IMR-90 (cell line): ENCODE measurements at places on chromosomes 16 and 17. TPM values are rescaled to one million over a fixed set of nuclear protein-coding genes. Genes with fewer than 3 reads are reported as not detected.

GRCh38 chr17:4475463-4475862, 23.2 kb upstream of the SPNS2 start:
- peaks cover 37% of the 10 kb centered on the region for H3K27me3 ChIP-seq
- H3K36me3 ChIP-seq, result no peaks in the 10 kb centered on the region
- no peak for DNase-seq
- no peak overlapping the region for H3K27ac ChIP-seq
- no peaks in the 10 kb centered on the region for H3K4me1 ChIP-seq

GRCh38 chr16:53612003-53612402, 91.7 kb downstream of the RPGRIP1L start:
- no peak overlapping the region for H3K4me3 ChIP-seq
- no peaks in the 10 kb centered on the region for H3K27me3 ChIP-seq
- H3K27ac ChIP-seq, result no peak overlapping the region
- H3K36me3 ChIP-seq, result no peaks in the 10 kb centered on the region

DNA sequence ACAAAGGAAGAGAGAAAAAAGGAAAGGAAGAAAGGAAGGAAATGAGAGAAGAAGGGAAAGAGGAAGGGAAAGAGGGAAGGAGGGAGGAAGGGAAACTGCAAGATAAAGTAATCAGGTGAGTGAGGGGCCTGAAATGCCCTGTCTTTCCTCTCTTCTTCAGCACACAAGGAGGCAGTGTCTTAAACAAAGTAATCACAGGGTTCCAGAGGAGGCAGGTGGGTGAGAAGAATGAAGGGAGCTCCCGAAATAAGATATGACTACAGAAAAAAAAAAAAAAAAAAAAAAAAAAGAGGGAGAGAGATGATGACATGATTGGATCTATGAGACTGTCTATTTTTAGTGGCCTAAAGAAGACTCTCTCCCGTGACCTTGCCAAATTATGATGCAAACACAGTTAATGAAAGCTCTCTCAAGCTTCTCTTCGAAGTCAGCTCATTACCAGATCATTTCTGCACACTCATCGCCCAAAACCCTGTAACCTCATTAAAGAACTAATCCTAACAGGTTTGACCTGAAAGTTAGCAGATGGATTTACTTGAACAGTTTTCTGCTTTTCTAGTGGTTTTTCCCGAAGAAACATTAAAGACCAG, 53.6 kb downstream of the CDH11 start:
- peaks cover 39% of the 10 kb centered on the region for H3K4me1 ChIP-seq
- peak overlapping the region; percentile 52; the same call in 1 of the 2 replicates for H3K27ac ChIP-seq
- peak; percentile 78 for DNase-seq
- H3K27me3 ChIP-seq, result no peaks in the 10 kb centered on the region
- H3K4me3 ChIP-seq, result no peak overlapping the region

GRCh38 chr16:30087181-30087898, 4.4 kb downstream of the TBX6 start:
- H3K27ac ChIP-seq, result no peak overlapping the region
- peaks cover 3% of the 10 kb centered on the region; the same call in 1 of the 2 replicates for H3K4me1 ChIP-seq
- H3K4me3 ChIP-seq, result no peak overlapping the region
- DNase-seq, result no peak
- peaks cover 37% of the 10 kb centered on the region for H3K36me3 ChIP-seq
- H3K27me3 ChIP-seq, result no peaks in the 10 kb centered on the region

GRCh38 chr16:68493412-68494070, 45.2 kb upstream of the SMPD3 start:
- H3K27ac ChIP-seq, result no peak overlapping the region
- H3K4me1 ChIP-seq, result no peaks in the 10 kb centered on the region
- no peak for DNase-seq
- H3K27me3 ChIP-seq, result peaks cover 15% of the 10 kb centered on the region
- H3K4me3 ChIP-seq, result no peak overlapping the region

DNA sequence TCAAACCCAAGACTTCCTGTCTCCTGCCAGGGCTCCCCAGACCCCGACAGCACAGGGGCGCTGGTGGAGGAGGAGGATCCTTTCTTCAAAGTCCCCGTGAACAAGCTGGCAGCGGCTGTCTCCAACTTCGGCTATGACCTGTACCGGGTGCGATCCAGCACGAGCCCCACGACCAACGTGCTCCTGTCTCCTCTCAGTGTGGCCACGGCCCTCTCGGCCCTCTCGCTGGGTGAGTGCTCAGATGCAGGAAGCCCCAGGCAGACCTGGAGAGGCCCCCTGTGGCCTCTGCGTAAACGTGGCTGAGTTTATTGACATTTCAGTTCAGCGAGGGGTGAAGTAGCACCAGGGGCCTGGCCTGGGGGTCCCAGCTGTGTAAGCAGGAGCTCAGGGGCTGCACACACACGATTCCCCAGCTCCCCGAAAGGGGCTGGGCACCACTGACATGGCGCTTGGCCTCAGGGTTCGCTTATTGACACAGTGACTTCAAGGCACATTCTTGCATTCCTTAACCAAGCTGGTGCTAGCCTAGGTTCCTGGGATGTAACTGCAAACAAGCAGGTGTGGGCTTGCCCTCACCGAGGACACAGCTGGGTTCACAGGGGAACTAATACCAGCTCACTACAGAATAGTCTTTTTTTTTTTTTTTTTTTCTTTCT, 8.1 kb downstream of the SERPINF1 start:
- H3K36me3 ChIP-seq, result peaks cover 18% of the 10 kb centered on the region; the same call in 1 of the 2 replicates
- no peak overlapping the region for H3K27ac ChIP-seq
- no peak overlapping the region for H3K4me3 ChIP-seq
- H3K27me3 ChIP-seq, result no peaks in the 10 kb centered on the region
- peaks cover 4% of the 10 kb centered on the region for H3K4me1 ChIP-seq
- DNase-seq, result no peak

DNA sequence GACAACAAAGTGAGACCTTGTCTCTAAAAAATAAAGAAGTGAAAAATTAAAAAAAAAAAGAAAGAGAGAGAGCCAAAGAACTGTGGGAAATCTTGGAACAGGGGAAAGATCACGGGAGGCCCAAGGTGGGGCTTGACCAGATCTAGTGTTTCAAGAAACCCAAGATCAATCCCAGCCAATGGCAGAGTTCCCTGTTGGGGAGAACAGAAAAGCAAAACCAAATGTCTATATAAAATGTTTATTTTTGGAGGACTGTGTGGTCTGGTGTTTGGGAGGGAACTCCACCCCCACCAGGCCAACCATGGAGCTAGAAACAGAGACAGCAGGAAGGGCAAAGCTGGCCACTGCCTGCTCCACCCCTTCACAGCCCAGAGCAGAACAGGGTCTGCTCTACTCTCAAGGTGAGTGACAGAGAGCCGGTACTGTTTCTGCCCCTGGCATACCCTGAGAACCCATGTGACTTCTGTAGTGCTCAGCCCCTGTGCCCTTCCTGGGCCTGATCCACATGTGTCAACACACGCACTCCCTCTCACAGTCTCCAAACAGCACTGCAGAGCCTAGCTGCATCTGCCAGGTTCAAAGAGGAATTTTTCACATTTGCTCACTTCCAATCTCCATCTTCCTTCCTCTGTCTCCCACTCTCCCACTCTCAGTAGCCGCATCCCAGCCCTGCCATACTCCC, 3.7 kb downstream of the TMEM101 start:
- H3K4me3 ChIP-seq, result no peak overlapping the region
- peak; percentile 79 for DNase-seq
- peaks cover 24% of the 10 kb centered on the region; the same call in 1 of the 2 replicates for H3K4me1 ChIP-seq
- H3K36me3 ChIP-seq, result no peaks in the 10 kb centered on the region; the same call in 1 of the 2 replicates

- peak; percentile 91 for DNase-seq
- H3K27ac ChIP-seq, result no peak overlapping the region
- peaks cover 41% of the 10 kb centered on the region for H3K36me3 ChIP-seq
- no peak overlapping the region for H3K4me3 ChIP-seq
- H3K4me1 ChIP-seq, result peaks cover 7% of the 10 kb centered on the region
These were observed 24.3 kb downstream of the TAC4 start for GRCh38 chr17:49823614-49824013.

DNA sequence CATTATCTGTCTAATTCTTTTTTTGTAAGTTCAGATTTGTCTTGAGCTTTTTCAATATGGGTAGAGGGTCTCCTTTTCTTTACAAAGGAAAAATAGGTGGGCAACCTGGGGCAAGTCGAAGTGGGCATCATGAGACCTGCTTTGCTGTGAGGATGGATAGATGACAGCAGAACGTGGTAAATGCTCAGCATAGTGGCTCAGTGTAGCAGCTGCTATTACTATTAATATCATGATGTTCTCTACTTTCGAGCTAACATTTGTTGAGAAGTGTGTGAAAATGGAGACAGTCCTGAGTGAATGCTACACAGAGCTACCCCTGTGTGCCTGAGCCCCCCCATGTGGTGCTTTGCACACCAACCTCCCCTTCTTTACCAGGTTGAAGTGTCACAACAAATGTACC, 39.0 kb upstream of the LGALS9 start:
- no peaks in the 10 kb centered on the region for H3K27me3 ChIP-seq
- H3K27ac ChIP-seq, result no peak overlapping the region
- DNase-seq, result no peak
- H3K36me3 ChIP-seq, result peaks cover 91% of the 10 kb centered on the region

GRCh38 chr16:49528060-49528865, 154.7 kb downstream of the C16orf78 start:
- no peak overlapping the region for H3K27ac ChIP-seq
- H3K27me3 ChIP-seq, result peaks cover 3% of the 10 kb centered on the region; the same call in 1 of the 2 replicates
- DNase-seq, result no peak
- H3K4me1 ChIP-seq, result no peaks in the 10 kb centered on the region
- no peaks in the 10 kb centered on the region for H3K36me3 ChIP-seq

- no peak overlapping the region for H3K27ac ChIP-seq
- peaks cover 20% of the 10 kb centered on the region for H3K4me1 ChIP-seq
- H3K4me3 ChIP-seq, result no peak overlapping the region
- DNase-seq, result peak; percentile 84
- H3K36me3 ChIP-seq, result no peaks in the 10 kb centered on the region
These were observed 31.0 kb downstream of the ZNRF1 start for GRCh38 chr16:75029854-75030253.

- no peaks in the 10 kb centered on the region for H3K27me3 ChIP-seq
- peaks cover 31% of the 10 kb centered on the region for H3K36me3 ChIP-seq
- DNase-seq, result no peak
- H3K27ac ChIP-seq, result no peak overlapping the region
- no peak overlapping the region for H3K4me3 ChIP-seq
- H3K4me1 ChIP-seq, result peaks cover 10% of the 10 kb centered on the region
These were observed 29.4 kb downstream of the HMOX2 start for GRCh38 chr16:4505356-4506147.

DNA sequence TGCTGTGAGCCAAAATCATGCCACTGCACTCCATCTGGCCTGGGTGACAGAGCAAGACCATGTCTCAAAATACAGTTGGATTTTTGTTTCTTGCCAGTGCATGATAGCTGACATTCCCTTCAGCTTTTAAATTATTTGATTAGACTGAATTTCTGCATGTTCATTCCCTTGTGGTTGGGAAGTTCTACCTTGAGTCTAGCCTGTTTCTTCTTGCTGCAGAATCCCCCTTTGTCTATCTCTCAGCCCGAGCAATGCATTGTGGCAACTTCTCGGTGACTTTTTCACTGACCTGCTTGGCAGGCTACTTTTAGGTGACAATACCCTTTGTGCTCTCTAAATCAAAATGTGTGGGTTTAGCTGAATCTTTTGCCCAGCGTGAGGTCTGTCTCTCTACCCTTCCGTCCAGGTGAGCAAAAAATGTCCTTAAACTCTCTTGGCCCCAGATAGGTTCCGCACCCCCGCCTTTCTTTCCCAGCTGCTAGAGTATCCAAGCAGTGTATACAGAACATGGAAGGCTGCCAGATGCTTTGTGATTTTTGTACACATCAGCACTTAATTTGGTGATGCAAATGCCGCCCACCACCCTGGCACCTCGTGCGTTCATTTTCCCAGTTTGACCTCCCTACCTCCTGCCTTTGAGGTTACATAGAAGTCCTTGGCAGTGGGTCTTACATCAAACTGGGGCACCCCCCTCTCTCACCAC, 130.2 kb downstream of the ABCC6 start:
- H3K36me3 ChIP-seq, result peaks cover 70% of the 10 kb centered on the region
- no peak overlapping the region for H3K4me3 ChIP-seq
- peak overlapping the region; percentile 51; the same call in 1 of the 2 replicates for H3K27ac ChIP-seq
- DNase-seq, result peak; percentile 77
- no peaks in the 10 kb centered on the region for H3K27me3 ChIP-seq

DNA sequence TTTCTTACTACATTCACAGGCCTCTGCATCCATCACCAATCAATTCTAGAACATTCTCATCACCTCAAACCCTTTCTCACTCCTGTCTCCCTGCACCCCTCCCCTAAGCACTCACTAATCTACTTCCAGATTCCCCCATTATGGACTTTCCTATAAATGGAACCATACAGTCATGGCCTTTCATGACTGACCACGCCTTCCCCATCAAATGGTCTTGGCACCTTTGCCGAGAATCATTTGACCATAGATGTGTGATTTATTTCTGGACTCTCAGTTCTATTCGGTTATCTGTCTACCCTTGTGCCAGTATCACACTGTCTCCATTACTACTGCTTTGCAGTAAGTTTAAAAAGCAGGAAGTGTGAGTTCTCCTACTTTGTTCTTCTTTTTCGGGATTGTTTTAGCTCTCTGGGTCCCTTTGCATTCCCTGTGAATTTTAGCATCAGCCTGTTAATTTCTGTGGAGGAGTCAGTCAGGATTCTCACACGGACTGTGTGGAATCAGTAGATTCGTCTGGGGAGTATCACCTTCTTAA, 27.5 kb downstream of the GTF3C1 start:
- H3K27me3 ChIP-seq, result no peaks in the 10 kb centered on the region
- H3K4me1 ChIP-seq, result peaks cover 3% of the 10 kb centered on the region; the same call in 1 of the 2 replicates
- H3K27ac ChIP-seq, result no peak overlapping the region
- H3K36me3 ChIP-seq, result peaks cover 57% of the 10 kb centered on the region
- no peak overlapping the region for H3K4me3 ChIP-seq

- H3K27ac ChIP-seq, result no peak overlapping the region
- H3K4me1 ChIP-seq, result peaks cover 2% of the 10 kb centered on the region; the same call in 1 of the 2 replicates
- H3K4me3 ChIP-seq, result no peak overlapping the region
- no peaks in the 10 kb centered on the region for H3K36me3 ChIP-seq
- H3K27me3 ChIP-seq, result no peaks in the 10 kb centered on the region
These were observed 62.4 kb downstream of the VAT1L start for GRCh38 chr16:77850636-77851333.

GRCh38 chr17:18950944-18951905, 740 bp upstream of the SLC5A10 start:
- no peak overlapping the region for H3K27ac ChIP-seq
- H3K4me3 ChIP-seq, result no peak overlapping the region
- DNase-seq, result no peak
- H3K27me3 ChIP-seq, result peaks cover 35% of the 10 kb centered on the region
- H3K4me1 ChIP-seq, result peaks cover 5% of the 10 kb centered on the region; the same call in 1 of the 2 replicates

DNA sequence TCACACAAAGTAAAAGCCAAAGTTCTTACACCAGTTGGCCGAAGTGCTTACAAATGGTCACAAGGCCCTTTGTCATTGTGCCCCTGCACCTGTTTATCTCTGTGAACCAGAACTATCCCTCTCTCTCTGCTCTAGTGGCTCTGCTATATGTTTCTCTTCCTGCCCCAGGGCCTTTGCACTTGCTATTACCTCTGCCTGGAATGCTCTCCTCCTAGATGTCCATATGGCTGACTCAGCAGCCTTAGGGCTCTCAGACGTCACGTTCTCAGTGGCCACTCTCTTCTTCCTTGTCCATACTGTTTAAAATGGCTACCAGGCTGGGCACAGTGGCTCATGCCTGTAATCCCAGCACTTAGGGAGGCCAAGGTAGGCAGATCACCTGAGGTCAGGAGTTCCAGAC, 38.8 kb upstream of the DDX52 start:
- H3K4me3 ChIP-seq, result no peak overlapping the region
- DNase-seq, result no peak
- H3K36me3 ChIP-seq, result no peaks in the 10 kb centered on the region
- peaks cover 6% of the 10 kb centered on the region for H3K27me3 ChIP-seq
- H3K4me1 ChIP-seq, result no peaks in the 10 kb centered on the region
- no peak overlapping the region for H3K27ac ChIP-seq

GRCh38 chr16:70434484-70435260, 4.2 kb downstream of the ST3GAL2 start:
- no peak for DNase-seq
- H3K27ac ChIP-seq, result no peak overlapping the region
- no peak overlapping the region for H3K4me3 ChIP-seq
- peaks cover 4% of the 10 kb centered on the region; the same call in 1 of the 2 replicates for H3K36me3 ChIP-seq
- H3K27me3 ChIP-seq, result no peaks in the 10 kb centered on the region

Gene RGS11
- total RNA-seq, result under 0.01 TPM in 2 replicates

Gene PRRT2
- 0.90 and 1.4 TPM in 2 replicates for total RNA-seq

Gene ZNF469
- total RNA-seq, result 1.1 and 1.4 TPM in 2 replicates

Gene CTRL
- total RNA-seq, result 0.18 and 0.28 TPM in 2 replicates

Gene C16orf46
- under 0.01 and 0.72 TPM in 2 replicates for total RNA-seq
